ENCODE measurements at places on chromosomes 4 and X. TPM values are rescaled to one million over a fixed set of nuclear protein-coding genes. Genes with fewer than 3 reads are reported as not detected.

SSX2B gene
- not detected for total RNA-seq

SPANXN4 gene
- total RNA-seq: not detected

PNCK gene
- total RNA-seq: 3.6 TPM

LEF1 gene
- 3.0 TPM for total RNA-seq

DNA sequence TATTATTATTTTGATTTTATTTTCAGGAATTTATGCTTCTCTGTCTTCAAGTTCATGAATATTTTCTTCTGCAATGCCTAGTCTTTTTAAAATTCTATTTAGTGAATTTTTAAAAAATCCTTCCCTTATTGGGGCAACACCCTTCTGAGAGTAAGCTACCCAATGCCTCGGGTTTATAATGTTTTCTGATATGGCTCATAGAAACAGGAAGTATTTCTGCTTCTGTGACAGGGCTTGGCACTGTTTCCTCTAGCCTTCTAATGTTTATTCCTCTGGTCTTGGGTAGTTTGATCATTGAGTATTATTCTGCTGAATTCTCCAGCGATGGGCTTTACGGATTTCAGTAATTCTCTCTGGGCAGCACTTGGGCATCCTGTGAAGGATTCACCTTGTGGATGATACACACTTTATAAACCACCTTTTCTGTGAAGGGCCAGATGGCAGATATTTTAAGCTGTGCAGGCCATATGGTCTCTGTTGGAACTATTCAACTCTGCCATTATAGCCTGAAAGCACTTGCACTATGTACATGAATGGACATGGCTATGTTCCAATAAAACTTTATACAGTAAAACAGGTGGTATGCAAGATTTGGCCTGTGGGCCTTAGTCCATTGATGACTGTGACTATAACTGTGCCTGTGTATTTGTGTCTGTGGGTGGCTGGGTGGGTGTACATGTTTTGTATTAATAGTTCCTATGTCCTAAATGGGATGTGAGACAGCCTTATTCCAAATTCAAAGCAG, 95.9 kb upstream of the FAT1 start:
- no peak for DNase-seq

- no peak for DNase-seq
These were observed 60.8 kb upstream of the CBR4 start for GRCh38 chr4:169070895-169071218.
